Breast epithelium (tissue), 4 donors: ENCODE measurements at places on chromosomes 3 and 15.
A peak's percentile ranks its signal among the peaks of the same experiment; 100 is the strongest.

DNA sequence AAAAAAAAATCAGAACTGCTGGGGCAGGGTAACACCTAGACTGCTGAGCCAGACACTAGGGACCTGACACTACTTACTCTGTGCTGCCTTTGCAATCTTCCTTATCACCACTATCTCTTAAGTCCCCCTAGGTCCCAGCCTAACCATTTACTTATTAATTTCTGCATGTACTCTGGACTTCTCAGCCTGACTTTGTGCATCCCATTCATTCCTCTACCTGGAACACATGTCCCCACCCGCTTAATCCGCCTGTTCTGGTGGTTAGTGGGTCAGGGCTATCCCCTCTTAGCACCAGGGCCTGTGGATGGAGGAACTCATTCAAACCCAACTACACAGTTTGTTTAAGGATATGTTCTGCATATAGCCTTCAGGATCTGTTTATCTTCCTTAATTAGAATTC is 5.0 kb upstream of the CACNA1D start:
- no peak overlapping the region for H3K4me3 ChIP-seq
- no peaks in the 10 kb centered on the region for H3K4me1 ChIP-seq
- no peak overlapping the region for H3K27ac ChIP-seq
- H3K27me3 ChIP-seq: no peaks in the 10 kb centered on the region
- no peak for DNase-seq

- H3K27me3 ChIP-seq: no peaks in the 10 kb centered on the region
- H3K27ac ChIP-seq: no peak overlapping the region
- no peaks in the 10 kb centered on the region for H3K36me3 ChIP-seq
- no peak for DNase-seq
- no peak overlapping the region for H3K4me3 ChIP-seq
- peaks cover 4% of the 10 kb centered on the region for H3K4me1 ChIP-seq
Measured at GRCh38 chr3:12869035-12869621, 27.8 kb upstream of the RPL32 start.

DNA sequence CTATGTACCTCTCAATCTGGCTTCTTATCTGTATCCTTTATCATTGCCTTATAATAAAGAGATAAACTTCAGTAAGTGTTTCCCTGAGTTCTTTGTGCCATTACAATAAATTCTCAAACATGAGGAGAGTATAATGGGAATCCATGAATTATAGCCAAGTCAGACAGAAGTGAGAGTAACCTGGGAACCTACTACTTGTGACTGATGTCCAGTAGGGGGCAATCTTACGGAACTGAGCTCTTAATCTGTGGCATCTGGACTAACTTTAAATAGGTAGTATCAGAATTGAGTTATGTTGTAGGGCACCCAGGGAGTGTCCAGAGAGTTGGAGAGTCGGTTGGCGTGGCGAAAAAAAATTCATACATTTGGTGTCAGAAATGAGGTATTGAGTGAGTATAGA is 542.6 kb downstream of the ZBBX start:
- no peaks in the 10 kb centered on the region for H3K27me3 ChIP-seq
- no peak overlapping the region for H3K4me3 ChIP-seq
- no peaks in the 10 kb centered on the region for H3K36me3 ChIP-seq
- H3K4me1 ChIP-seq: no peaks in the 10 kb centered on the region
- DNase-seq: no peak
- H3K27ac ChIP-seq: no peak overlapping the region

DNA sequence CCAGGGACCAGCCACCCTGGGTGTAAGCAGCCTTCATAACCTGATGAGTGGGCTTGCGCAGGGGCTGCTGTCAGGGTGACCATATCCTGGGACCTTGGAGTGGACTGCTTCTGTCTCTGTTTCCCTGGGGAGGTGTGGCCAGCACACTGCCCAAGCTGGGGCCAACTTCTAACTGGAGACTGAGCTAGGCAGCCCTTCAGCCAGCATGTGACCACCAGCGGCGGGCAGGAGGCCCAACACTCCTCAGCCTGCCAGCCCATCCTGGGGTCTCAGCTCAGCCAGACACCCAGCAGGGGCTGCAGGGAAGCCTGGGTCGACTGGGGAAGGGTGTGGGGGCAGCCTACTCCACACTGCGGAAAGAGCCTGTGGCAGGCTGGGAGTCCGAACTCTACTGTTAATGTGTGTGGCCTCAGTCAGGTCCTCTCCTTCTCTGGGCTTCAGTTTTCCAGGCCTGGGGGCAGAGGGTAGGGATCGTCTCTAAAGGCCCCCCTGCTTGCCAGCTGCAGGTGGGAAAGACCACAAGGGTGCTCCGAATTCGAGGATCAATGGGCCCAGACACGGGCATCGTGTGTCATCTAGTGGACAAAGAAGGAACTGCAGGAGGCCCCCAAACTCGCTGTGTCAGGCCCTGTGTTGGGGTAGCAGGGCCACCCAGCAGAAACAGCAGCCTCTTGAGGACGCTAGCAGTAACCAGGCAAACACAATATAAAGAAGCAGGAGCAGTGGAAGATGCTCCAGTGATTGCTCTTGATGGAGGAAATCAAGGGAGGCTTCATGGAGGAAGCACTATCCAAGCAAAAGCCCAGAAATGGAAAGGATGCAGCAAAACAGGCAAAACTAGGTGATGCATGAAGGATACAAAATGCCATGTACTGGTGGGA is 2.0 kb upstream of the SEMA3G start:
- H3K27ac ChIP-seq: peak overlapping the region; percentile 59
- H3K36me3 ChIP-seq: no peaks in the 10 kb centered on the region
- no peak for DNase-seq
- H3K4me1 ChIP-seq: peaks cover 6% of the 10 kb centered on the region
- no peak overlapping the region for H3K4me3 ChIP-seq
- H3K27me3 ChIP-seq: no peaks in the 10 kb centered on the region

DNA sequence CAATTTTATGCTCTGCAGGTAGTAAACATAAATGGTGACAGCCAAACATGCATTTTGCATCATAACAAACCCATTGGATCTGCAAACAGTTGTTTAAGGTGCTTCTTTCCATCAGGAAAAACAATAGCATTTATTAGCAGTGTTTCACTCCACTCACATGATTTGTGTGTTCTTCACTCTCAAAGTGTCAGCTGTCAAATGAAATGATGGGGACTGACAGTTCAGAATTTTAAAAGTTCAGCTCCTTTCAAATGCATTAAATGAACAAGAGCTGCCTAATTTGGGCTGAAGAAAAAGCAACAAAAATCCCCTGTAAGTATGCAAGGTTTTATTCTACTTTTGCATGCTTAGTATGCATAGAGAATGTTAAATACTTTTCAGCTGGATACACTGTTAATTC is 145.2 kb upstream of the CDIN1 start:
- H3K4me3 ChIP-seq: no peak overlapping the region
- no peaks in the 10 kb centered on the region for H3K36me3 ChIP-seq
- no peaks in the 10 kb centered on the region for H3K4me1 ChIP-seq
- H3K27me3 ChIP-seq: no peaks in the 10 kb centered on the region

DNA sequence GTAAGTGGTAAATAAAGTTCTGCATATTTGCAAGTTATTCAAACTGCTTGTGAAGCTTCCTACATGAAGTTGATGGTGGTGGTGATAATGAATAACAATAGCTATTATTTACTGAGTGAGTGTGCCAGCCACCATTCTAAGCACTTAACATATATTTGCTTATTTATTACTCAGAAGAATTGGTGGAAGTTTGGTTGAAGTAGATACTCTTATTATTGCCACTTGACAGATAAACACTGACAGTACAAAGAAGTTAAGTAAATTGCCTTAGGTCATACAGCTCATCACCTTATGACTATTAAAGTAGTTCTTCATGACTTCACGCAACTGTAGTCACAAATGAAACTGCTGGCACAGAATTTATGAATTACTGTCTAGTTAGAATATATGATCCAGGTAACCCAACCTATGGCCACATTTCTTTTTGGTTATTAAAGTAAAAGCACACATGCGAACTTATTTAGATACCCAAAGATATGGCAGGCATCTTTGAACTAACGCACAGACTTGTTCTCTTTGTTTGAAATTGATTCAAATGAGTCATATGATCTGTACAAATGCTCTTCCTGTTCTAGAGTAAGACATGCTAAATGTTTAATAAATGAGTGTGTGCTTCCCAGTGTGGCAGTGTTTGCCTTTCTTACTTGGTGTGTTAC is 99.8 kb upstream of the NR2F2 start:
- H3K36me3 ChIP-seq: no peaks in the 10 kb centered on the region
- no peak overlapping the region for H3K27ac ChIP-seq
- no peak overlapping the region for H3K4me3 ChIP-seq
- no peaks in the 10 kb centered on the region for H3K27me3 ChIP-seq

DNA sequence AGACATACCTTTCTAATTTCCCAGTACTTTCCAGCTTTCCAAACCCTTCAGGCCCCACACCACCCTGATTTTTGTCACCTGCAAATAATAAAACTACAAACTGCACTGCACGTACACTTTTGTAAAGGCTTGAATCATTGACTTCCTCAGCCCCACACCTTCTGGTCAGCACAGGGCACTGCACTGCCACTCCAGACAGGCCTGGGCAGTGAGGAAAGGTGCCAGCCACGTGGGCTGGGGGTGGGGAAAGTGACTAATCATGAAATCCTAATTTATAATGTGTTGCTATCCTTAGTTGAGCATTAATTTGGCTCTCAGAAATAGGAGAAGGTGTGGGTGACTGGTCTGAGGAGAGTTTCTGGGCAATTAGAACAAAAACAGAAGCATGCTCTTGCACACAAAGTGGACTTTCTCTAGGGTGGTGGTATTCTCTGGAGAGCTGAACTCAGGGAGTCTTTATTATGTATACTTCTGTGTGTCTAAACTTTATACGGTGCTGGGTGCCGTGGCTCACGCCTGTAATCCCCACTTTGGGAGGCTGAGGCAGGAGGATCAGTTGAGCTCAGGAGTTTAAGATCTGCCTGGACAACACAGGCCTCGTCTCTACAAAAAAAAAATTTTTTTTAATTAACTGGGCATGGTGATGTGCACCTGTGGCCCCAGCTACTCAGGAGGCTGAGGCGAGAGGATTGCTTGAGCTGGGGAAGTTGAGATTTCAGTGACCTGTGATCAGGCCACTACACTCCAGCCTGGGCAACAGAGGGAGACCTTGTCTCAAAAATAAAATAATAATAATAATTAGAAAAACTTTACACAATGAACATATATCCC is 58.2 kb upstream of the FLNB start:
- H3K4me1 ChIP-seq: peaks cover 7% of the 10 kb centered on the region
- H3K4me3 ChIP-seq: no peak overlapping the region
- no peaks in the 10 kb centered on the region for H3K36me3 ChIP-seq
- H3K27me3 ChIP-seq: no peaks in the 10 kb centered on the region
- peak overlapping the region; percentile 74 for H3K27ac ChIP-seq

DNA sequence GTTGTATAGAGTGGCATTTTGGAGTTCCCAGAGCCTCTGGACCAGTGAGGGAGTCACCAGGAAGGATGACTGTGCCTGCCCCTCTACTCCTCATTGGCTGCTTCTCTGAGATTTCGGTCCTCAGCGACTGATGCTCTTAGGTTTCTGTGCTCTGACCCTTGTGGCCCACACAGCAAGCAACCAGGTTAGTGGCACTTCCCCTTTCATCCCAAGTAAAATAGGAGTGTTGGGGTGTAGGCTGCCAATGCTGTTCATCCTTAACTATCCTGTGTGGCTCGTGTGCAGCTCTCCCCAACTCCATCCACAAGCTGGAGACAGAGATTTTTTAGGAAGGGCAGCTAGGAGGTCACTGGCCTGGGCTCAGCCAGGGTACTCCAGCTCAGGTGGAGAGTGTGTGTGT is 21.3 kb downstream of the PRR23A start:
- H3K27ac ChIP-seq: no peak overlapping the region
- no peak overlapping the region for H3K4me3 ChIP-seq
- H3K36me3 ChIP-seq: no peaks in the 10 kb centered on the region
- no peak for DNase-seq
- no peaks in the 10 kb centered on the region for H3K27me3 ChIP-seq

- H3K4me3 ChIP-seq: no peak overlapping the region
- no peak for DNase-seq
- no peaks in the 10 kb centered on the region for H3K27me3 ChIP-seq
- H3K4me1 ChIP-seq: no peaks in the 10 kb centered on the region
Measured at GRCh38 chr15:27993996-27994780, 104.9 kb downstream of the OCA2 start.

- H3K27ac ChIP-seq: peak overlapping the region; percentile 82
- H3K4me1 ChIP-seq: peaks cover 8% of the 10 kb centered on the region
- no peaks in the 10 kb centered on the region for H3K27me3 ChIP-seq
Measured at GRCh38 chr3:172257648-172258400, 190.4 kb downstream of the GHSR start.

DNA sequence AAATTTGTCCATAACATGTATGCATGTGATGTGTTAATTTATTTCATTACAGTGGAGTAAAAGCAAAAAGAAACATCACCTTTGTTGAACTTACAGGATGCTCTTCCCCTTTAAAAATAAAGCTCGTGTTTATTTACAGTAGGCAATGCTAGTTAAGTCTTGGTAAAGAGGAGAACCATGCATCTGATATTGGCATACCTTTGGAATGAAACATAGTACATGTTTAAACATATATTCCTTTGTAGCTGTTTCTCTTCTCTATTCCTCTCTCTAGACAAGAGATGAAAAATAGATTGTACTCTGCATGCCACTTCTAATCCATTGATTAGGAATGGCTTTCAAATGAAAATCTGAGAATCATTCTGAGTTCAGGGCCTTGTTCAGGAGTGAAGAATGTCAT is 374.9 kb upstream of the CNTN4 start:
- no peak overlapping the region for H3K27ac ChIP-seq
- H3K27me3 ChIP-seq: no peaks in the 10 kb centered on the region
- H3K36me3 ChIP-seq: no peaks in the 10 kb centered on the region

GRCh38 chr3:187327845-187328244 is 36.3 kb upstream of the MASP1 start:
- H3K27ac ChIP-seq: no peak overlapping the region
- H3K4me3 ChIP-seq: no peak overlapping the region
- H3K27me3 ChIP-seq: no peaks in the 10 kb centered on the region

DNA sequence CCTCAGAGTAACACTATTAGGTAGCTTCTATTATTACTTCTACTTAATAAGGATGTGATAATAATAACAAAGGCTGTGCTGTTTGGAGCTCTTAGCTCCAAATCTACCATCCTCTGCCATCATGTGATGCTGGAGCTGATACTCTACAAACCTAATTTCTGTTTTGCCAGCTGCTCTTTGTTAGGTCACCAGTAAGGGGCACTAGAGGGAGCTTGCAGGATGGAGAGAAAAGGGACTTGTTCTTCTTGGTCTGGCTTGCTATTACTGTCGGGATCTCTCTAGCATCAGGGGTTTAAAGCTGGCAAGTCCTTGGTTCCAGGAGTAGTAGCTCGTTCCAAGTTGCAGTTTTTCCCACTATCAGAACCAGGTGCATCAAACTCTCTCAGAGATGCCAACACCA is 194.9 kb upstream of the KBTBD8 start:
- H3K27me3 ChIP-seq: no peaks in the 10 kb centered on the region
- H3K36me3 ChIP-seq: no peaks in the 10 kb centered on the region
- H3K4me3 ChIP-seq: no peak overlapping the region
- H3K27ac ChIP-seq: no peak overlapping the region
- DNase-seq: no peak
